GM04504 (cell line): ENCODE measurements at places on chromosomes 13 and 19.

- no peak for DNase-seq
Measured at GRCh38 chr13:51041126-51041525, 69.9 kb downstream of the C13orf42 start.

DNA sequence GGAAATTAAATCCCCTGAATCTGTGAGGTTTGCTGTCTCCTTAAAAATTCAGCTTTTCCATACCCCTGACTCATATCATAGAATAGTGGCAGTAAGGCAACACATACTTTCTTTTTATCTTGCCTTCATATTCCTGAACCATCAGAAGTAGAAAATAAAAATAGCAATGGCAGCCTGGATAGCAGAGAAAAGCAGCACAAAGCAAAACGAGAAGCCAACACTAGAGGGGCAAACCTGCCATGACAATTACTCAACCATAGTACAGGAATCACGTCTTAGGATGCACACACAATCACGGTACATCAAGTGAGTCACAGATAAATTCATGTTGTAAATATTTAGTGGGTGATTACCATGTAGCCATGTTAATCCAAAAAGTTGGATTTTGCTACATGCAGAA is 343.0 kb downstream of the ITGBL1 start:
- no peak for DNase-seq

- DNase-seq = peak; percentile 45
Measured at GRCh38 chr19:9323557-9323918, 441 bp upstream of the ZNF559 start.

DNA sequence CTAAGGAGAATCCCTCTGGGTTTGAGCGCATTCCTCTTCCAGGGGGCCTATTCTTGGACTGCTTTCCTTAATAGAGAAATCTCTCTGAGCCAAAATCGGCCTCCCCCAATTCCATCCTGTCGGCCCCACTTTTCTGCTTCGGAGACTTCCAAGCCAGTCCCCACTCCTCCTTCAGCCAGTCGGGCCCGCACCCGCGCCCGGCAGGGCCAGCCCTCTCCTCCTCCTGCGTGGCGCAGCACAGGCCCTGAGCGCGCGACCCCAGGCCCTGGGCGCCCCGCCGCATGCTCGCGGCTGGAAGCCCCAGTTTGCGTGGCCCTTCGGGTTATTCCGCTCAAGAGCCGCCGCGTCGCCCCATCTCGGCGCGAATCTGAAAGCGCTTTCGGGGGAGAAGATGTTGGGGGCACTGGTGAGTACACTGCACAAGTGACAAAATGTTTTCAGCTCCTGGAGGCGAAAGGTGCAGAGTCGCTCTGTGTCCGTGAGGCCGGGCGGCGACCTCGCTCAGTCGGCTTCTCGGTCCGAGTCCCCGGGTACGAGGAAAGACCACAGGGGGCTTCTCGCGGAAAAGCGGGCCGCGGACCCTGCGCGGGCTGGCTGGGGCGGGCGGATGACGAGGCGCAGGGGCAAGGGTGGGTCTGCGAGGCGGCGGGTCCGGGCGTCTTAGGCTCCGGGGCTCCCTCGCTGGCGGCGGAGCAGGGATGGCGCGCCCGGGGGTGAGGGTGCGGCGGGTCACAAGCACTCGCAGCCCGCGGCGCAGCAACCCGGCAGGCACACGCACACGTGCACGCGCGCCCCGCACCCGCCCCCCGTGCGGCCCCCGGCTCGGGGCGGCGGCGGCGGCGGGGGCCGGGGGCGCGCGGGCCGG is at the start of gene IL17D:
Gene IL17D, plus strand, starts transcription at position 785 of the 865 bp plus-strand sequence. CDS start 303 bp downstream, outside the sequence.
- no peak for DNase-seq

DNA sequence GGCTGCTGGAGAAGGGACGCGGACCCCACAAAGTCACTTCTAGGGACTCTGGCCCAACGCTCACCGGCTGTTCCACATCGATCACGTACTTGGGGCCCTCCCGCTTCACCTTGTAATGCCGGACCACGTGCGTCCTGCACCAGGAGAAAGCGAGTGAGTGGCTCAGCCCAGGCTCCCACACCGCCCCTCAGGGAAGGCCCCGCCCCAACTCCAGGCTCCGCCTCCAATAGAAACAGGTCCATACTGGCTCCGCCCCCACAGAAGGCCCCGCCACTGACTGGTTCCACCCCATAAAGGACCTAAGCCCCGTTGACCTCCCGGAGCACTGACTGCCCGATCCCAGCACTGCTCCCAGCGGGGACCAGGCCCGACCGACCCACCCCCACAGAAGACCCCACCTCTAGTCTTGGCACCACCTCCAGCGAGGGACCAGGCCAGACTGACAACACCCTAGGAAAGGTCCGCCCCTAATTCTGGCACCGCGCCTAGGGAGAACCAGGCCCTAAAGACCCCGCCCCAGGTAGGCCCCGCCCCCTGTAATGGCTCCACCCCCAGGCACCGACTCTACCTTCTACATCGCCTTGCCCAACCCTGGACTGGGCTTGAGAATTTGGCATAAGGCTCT is 11.3 kb downstream of the STAP2 start:
- no peak for DNase-seq

DNA sequence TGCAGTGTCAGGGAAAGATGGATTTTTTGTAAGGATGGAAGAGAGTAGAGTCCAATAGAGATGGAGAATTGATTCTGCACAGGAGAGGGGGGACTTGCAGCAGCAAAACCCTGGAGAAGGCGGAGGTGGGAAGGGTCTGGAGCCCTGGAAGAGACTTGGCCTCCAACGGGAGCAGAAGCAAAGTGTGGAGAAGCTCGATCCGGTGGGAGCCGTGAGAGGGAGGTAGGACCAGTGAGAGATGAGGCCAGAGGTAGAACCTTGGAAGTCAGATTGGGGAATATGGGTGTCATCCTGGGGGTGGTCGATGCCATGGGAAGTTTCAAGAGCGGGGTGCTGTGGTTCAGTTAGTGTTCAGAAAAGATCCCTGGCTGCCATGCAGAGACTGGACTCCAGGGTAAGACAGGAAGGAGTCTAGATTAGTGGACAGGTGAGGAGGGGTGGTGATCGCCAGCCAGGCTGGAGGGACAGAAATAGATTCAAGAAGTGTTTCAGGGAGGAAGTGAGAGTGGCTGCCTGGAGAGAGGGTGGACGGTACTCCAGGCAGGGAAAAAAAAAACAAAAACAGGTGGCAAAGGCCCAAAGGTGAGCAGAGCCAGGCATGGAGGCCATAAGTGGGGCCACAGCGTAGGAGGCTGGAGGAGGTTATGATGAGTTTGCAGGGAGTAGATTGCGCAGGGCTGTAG is 2.6 kb downstream of the PPP5C start:
- DNase-seq = no peak

GRCh38 chr19:16631465-16631864 is 3.5 kb upstream of the MED26 start:
- DNase-seq = no peak

DNA sequence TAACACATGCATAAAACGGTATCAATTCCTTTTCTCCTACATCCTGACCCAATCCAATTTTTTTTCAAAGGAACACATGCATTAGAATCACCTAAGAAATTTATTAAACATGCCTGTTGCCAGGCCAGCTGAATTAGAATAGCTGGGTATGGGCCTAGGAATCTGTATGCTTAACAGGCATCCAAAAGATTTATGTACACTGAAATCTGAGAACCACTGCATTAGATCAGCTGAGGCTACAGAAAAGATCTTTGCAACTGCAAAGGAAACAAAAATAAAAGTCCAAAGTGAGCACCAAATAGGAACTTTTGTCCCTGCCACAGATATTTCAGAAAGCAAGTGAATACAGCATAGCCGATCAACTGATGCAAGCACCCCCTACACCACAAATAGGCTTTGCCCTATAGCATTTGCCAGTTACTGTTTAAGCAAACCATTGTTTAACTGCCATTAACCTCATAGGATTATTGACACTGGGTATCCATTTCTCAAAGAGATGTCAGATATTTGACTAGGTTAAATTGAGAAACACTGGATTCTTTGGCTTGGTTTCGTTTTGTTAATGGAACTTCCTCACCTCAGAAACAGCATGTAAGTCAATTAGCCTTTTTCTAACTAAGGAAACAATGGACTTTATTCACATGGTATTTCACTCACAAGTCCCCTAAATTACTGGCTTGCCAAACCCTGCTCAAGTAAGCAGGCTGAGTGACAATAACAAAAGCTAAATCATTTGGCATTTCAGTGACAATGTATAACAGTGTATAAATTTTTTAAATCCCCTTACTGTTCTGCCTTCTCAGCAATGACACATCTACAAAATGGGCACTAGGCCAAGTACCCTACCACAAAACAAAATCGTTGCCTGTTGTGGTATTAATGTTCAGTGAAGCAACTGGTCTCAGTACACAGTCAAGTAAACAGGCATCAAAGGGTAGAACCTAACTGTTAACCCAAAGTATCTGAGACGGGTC is 67.8 kb downstream of the SUCLA2 start:
- DNase-seq = no peak
